ENCODE measurements at places on chromosomes 7 and 10.

DNA sequence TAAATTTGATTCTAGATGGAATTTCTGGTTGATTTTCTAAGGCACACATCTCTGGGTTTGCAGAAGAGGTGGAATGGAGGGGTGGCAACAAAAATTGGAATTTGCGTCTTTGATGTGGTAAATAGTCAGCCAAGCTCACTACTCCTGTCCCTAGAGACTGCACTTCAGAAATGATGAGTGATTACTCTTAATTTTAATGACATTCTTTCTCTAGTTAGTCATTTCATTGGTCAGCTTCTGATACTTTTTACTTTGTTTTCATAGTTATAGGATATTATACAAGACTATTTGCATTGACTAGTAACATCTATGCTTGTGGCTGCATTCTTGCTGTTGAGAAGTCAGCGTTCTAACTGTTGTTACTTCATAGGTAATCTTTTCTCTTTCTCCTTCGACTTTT, 658.3 kb downstream of the SUGCT start:
- DNase-seq = no peak

DNA sequence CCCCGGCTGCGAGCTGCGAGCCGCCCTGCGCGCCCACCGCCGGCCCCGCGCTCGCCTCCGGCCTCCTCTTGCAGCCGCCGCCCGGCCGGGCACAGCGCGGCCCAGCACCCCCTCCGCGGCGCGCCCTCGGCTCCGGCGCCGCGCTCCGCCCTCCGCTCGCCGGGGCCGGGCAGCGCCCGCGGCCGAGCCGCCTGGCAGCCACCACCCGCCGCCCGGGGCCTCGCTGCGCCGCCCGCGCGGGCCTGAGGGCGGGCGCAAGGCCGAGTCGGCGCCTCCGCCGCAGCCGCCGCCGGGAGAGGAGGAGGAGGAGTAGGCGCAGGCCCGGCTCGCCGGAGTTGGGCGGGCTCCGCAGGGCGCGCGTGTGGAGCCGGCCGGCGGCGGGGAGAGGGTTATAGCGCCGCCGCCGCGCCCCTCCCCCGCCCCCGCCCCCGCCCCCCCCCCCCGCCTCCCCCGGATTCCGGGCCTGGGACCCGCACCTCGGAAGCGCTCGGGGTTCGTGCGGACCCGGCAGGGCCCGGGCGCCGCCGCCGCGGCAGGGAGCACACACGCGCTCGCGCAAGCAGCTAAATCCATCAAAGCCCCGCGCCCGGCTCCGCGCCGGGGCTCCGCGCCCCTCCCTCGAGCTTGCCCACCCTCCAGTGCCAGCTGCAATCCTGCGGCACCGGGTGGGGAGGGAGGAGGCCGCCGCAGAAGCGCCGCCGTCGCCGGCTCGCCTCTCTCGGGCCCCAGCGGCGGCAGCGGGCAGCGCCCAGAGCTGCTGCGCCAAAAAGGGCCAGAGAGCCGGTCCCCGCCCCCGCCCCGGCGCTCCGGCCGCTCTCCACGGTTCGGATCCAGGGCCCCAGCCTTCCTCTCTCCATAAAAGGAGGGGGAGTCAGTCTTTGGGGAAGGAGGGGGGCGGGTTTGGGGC, at the start of gene PDGFA:
TSS of gene PDGFA (minus strand) at position 363 of the 907 bp plus-strand sequence. CDS start 845 bp downstream, outside the sequence.
- no peak for DNase-seq

GRCh38 chr10:119525116-119525515, 17.4 kb downstream of the RGS10 start:
- no peak for DNase-seq

- DNase-seq = peak; percentile 45
Measured at GRCh38 chr10:5565671-5566581, 41.2 kb downstream of the CALML3 start.

GRCh38 chr10:127978481-127978880, 71.6 kb downstream of the PTPRE start:
- peak; percentile 22 for DNase-seq

DNA sequence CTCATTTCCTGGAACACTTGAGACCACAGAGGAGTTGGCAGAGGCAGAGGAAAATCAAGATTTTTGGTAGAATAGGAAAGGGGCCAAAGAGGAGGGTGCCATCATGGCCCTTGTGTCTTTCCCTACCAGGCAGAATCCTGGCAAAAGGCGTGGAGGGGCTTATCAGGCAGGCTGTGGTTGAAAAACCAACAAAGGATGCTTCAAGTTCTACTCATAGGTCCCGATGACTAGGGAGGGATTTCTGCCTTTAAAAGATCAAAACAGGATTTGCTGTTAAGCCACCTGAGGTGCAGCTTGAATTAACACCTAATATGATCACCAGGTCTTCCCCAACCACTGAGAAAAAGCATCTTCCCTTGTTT, 45.7 kb downstream of the BPGM start:
- DNase-seq = no peak

- no peak for DNase-seq
Measured at GRCh38 chr10:88120075-88120474, 256.6 kb downstream of the PTEN start.

GRCh38 chr10:73841526-73842285, 30.3 kb upstream of the NDST2 start:
- no peak for DNase-seq

- no peak for DNase-seq
Measured at GRCh38 chr7:4531236-4531635, 150.9 kb upstream of the FOXK1 start.

DNA sequence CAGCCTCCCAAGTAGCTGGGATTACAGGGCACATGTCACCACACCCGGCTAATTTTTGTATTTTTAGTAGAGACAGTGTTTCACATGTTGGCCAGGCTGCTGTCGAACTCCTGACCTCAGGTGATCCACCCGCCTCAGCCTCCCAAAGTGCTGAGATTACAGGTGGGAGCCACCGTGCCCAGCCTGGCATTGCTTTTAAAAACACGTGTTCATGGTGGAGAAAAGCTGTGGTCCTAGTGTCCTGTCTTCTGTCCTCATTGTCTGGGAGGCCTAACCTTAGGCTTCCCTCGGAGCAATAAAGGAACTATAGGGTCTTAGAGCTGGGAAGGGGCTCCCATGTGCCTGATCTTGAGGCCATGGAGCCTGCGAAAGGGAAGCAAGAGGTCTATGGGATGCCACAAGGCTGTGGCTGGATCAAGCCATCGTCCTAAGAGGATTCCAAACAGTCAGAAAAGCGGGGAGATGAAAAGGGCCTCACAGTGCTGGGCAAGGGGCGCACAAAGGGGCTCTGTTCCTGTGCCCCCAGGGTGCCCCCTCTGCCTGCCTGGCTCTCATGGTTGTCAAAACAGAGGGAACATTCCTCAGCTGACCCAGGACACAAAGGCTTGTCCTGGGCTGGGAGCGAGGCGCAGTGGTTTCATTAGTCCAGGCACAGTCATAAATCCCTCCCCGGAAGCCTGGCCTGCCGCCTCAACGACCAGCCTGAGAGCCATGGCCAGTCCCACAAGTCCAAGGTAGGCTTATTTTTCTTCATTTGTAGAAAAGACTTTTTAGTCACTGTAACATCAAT, 106.6 kb upstream of the TNS3 start:
- no peak for DNase-seq

- no peak for DNase-seq
Measured at GRCh38 chr10:61286686-61287085, 166.5 kb downstream of the TMEM26 start.

DNA sequence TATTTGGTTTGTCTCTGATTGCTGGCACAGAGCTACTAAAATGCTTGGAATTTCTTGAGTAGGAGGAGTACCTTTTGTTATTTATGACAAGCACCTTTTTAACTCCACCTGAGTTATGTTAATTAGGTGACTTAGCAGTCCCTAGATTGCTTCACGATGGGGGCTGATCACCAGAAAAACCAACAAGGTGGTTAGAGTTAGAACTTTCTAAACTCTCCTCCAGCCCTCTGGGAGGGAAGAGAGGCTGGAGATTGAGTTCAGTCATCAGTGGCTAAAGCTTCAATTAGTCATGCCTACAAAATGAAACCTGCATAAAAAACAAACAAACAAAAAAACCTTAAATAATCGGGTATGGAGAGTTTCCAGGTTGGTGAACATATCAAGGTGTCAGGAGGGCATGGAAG, 23.6 kb upstream of the ING3 start:
- no peak for DNase-seq

DNA sequence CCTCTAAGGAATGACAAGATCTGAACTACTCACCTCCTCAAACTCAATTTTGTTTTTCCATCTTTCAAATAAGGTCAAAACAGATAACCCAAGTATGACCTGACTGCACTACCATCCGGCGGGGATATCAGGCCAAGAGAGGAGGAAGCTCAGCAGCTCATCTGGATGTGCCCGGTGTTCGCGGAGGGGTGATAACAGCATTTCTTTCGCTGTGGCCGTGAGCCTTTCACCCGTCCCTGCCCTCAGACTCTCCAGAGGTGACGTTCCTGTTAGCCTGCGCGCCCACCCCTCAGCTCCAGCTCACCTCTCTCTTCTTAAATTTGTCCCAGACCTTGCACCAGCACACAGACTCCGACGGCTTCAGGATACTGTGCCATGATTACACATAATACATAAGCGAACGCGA, 526 bp downstream of the ZNF248 start:
- DNase-seq = no peak

DNA sequence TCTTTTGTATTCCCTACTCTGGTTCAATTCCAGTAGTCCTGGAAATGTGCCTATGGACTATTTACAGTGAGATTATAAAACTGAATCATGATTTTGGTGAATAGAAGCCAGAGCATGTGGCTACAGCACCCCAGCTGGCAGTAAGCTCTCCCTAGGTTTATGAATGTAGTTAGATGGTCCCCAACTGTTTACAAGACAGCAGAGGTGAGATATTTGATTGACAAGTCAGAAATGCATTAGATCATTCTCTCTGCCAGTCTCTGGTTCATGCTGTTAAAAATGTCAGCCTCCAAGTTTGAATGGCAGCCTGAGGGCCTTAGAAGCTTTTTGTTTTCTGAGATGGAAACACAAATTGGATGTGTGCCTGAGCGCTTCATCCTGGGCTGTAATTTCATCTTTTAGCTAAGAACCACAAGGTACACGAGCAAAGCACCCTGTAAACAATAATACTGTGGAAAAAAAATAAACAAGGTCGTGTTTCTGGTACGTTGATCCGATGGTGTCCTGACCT, 85.0 kb downstream of the BTRC start:
- DNase-seq = no peak

Measured in activated CD8-positive, alpha-beta memory T cell treated with anti-CD3 and anti-CD28 coated beads, Interleukin-2, amount 50 U/mL, for 48 hours (primary cell).